ENCODE measurements at places on chromosomes 1 and 21.

DNA sequence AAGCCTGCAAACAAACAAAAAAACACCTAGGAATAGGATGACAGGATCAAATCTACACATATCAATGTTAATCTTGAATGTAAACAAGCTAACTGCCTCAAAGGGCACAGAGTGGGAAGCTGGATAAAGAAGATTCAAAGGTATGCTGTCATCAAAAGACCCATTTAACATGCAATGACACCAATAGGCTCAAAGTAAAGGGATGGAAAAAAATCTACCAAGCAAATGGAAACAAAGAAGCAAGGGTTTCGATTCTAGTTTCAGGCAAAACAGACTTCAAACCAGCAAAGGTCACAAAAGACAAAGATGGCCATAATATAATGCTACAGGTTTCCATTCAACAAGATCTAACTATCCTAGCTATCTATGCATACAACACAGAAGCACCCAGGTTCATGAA is 16.2 kb upstream of the OR2T10 start:
- no peaks in the 10 kb centered on the region for H3K4me1 ChIP-seq
- no peaks in the 10 kb centered on the region for H3K27me3 ChIP-seq
- H3K4me3 ChIP-seq = no peak overlapping the region
- no peak for DNase-seq
- H3K36me3 ChIP-seq = no peaks in the 10 kb centered on the region

- no peak for DNase-seq
- H3K27me3 ChIP-seq = no peaks in the 10 kb centered on the region
- H3K27ac ChIP-seq = no peak overlapping the region
Observed at GRCh38 chr1:148315071-148315811, 163.2 kb upstream of the NBPF11 start.

DNA sequence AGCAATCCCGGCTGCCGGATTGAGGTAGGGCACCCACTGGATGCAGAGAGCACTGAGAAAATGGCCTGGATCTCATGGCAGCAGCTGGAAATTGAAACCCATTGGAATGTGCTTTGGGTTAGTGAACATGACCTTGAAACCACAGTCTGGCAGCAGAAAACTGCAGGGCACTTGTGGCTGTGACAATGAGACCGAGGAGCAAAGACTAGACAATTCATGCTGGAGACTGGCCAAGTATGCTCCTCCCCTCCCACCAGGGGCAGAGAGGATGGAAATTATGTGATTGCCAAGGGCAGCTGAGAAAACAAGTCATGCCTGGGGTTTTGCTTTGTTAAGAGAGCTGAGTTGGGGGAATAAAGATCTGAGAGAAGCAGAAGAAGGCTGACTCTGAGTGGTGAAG is 60.7 kb downstream of the ZNF697 start:
- no peak overlapping the region for H3K4me3 ChIP-seq
- no peaks in the 10 kb centered on the region for H3K27me3 ChIP-seq
- no peak overlapping the region for H3K27ac ChIP-seq
- DNase-seq = no peak
- H3K4me1 ChIP-seq = no peaks in the 10 kb centered on the region

DNA sequence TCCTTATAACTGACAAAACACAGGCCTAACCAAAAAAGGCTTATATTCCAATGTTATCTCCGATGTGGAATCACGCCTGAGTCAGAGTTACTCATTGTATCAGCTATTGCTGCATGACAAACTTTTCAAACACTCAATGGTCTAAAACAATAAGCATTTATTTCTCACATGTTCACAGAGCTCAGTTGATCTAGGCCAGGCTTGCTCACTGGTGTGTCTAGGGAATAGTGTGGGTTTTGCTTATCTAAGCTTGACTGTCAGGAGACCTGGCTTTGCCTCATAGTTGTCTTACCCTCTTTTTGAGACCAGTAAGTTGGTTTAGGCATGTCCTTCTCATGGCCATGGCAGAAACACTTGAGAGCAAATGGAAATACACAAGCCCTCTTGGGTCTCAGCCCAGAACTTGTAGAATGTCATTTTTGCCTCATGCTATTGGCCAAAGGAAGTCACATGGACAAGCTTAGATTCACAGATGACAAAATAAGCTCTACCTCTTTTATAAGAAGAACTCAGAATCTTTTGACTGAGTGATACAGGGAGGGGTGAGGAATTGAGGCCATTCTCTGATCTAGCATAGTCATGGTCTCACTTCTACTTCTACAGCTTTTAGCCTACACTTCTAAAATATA is 130.8 kb downstream of the HMCN1 start:
- H3K36me3 ChIP-seq = no peaks in the 10 kb centered on the region
- no peaks in the 10 kb centered on the region for H3K4me1 ChIP-seq
- H3K27me3 ChIP-seq = no peaks in the 10 kb centered on the region
- H3K4me3 ChIP-seq = no peak overlapping the region
- DNase-seq = no peak
- H3K27ac ChIP-seq = no peak overlapping the region

DNA sequence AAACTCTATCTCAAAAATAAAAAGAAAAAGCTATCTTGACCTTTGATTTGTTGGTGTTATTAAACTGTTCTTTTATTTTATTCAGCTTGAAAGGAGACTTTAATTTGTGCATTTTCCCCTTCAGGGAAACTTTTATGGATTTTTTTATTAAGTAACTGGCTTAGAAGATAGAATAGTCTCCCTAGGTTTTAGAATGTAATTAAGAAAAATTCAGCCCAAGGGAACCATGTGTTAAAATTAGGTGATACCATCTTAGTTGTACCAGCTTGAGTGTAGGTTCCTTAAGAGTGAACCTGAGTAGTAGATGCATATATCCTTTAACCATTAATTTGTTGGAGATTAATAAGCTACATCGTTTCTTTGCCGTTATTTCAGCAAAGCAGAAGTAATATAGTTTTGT is 11.4 kb downstream of the MAST2 start:
- no peaks in the 10 kb centered on the region for H3K36me3 ChIP-seq
- no peaks in the 10 kb centered on the region for H3K4me1 ChIP-seq
- no peak overlapping the region for H3K4me3 ChIP-seq
- no peaks in the 10 kb centered on the region for H3K27me3 ChIP-seq

DNA sequence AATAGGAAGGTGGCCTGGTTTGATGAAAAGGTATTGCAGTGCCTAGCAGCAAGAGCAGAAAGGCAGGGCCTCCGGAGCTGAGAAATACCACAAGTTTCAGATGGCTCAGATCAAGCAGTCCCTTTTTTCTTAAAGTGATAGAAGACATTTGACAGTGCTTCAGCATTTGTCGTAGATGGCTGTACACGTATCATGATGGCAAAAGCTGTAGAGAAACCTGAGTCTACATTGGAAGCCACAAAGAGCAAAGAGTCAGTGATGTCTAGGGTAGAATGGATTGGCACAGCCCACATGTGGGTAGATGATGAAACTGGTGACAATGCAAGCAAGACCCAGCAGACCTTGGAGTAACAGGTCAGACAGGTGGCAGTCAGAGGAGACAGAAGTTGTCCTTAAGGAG is 101.3 kb upstream of the ARTN start:
- no peak overlapping the region for H3K4me3 ChIP-seq
- no peaks in the 10 kb centered on the region for H3K36me3 ChIP-seq
